ENCODE measurements at places on chromosomes 4 and X. TPM values are rescaled to one million over a fixed set of nuclear protein-coding genes. Genes with fewer than 3 reads are reported as not detected.

The NOCT gene
- total RNA-seq: 17.9 TPM

The S100G gene
- not detected for total RNA-seq

The FAM199X gene
- 10.6 TPM for total RNA-seq

- DNase-seq: no peak
Measured at GRCh38 chr4:13821522-13821921, 194.0 kb upstream of the BOD1L1 start.

- DNase-seq: no peak
Measured at GRCh38 chr4:43351970-43352806, 459.7 kb downstream of the GRXCR1 start.
